Chondrocyte (in vitro differentiated cells): ENCODE measurements at places on chromosomes 12 and 14.

- no peak for DNase-seq
These were observed 42.1 kb downstream of the DRAM1 start for GRCh38 chr12:101919447-101919846.

- no peak for DNase-seq
These were observed 258.6 kb downstream of the MSRB3 start for GRCh38 chr12:65536876-65537681.

DNA sequence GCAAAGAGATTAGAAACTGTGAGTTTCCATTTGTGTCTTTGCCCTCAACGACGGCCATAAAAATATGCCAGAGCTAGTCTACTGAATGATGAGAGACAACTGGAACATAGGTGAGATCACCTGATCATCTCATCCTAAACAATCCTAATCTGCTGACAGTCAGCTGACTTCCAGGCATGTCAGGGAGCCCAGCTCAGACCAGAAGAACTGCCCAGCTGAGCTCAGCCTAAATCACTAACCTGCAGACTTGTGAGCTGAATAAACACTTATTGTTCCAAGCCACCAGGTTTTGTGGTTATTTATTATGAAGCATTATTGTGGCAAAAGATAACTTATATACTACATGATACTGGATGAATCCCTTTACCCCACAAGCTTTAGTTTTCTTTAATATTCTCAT lies 118.9 kb upstream of the PLEKHG7 start:
- no peak for DNase-seq

DNA sequence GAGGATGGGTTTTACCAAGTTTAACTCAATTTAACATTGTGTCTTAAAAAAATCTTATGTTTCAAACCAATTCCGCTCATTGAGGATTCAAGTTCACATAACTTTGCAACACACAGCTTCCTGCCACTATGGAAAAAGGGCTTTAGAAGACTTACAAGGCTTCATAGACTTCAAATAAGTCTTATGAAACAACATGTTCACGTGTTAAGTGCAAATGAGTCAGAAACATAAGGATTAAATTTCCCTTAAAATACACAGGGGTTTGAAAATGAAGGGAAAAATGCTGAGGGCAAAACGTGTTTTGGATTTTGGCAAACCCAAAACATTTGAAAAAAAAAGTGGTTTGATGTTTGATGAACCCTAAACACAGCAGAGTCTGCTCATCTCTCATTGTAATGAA lies 364.8 kb downstream of the BMP4 start:
- DNase-seq = no peak

GRCh38 chr14:95255487-95255886 lies 64.2 kb downstream of the CLMN start:
- DNase-seq = no peak

- DNase-seq = no peak
These were observed 200.3 kb upstream of the NPAS3 start for GRCh38 chr14:32738206-32738871.

DNA sequence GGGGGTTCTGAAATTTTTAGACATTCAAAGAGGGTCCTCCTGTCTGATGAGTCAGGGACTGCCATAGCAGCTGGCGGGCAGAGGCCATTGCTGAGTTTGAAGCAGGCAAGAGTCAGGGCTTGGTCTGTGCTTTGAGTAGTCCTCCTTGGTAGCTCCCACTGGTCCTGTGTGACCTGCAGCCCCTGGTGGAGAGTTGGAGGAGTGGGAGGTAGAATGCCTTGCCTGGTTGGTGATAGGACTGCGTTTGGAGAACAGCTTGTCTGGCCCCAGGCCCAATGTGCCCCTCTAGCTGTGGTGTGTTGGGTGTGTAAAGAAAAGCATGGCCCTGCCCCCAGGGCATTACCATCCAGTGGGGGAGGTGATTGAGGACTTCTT lies 116.7 kb downstream of the BEGAIN start:
- DNase-seq = no peak

- DNase-seq = no peak
These were observed 769 bp upstream of the ZNF740 start for GRCh38 chr12:53179687-53180219.

DNA sequence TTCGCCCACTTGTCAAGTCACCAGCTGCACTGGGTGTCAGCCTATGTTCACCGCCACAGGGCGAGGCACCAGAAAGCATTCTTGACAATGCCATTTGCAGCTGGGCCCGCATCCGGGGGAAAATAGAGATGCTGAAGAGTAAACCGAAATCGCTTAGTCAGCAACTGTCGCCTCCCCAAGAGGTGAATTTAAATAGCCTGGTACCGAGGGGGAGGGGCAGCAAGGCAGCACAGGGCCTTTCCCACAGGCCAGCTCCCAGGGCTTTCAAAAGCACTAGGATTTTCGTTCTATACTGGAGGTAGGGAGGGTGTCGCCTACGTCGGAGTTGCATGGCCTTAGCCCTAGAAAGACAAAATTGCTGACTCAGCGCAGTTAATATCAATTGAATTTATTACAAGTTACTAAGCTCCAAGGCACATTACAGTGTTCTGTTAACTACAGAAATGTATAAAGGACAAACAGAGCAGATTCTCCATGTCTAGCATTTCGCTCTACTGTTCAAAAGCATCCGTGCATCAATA lies 4.3 kb downstream of the IRF2BPL start:
- no peak for DNase-seq

- no peak for DNase-seq
These were observed 4.9 kb downstream of the TSPAN8 start for GRCh38 chr12:71152851-71153250.

- DNase-seq = no peak
These were observed 17.3 kb downstream of the SLC25A47 start for GRCh38 chr14:100340423-100340813.

- no peak for DNase-seq
These were observed 49.3 kb downstream of the ACTN1 start for GRCh38 chr14:68929623-68930307.

GRCh38 chr12:31521964-31522363 lies 69.0 kb downstream of the DENND5B start:
- DNase-seq = no peak

DNA sequence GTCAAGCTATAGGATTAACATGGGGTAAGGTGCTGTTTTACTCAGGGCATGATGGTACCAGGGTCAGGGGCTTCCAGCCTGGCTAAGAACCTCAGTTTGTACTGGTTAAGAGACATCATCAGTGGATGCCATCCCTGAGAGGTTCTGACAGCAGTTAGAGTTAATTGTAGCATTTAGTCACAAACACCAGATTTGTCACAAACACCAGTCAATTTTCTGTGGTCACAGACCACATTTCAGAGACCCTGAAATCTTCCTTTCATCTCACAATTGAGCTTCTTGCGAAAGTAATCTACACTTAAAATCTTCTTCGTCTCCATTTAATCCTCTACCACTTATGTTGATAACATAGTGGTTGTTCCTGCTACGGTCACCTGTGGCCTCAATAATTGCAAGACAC lies 143.0 kb upstream of the EGLN3 start:
- DNase-seq = no peak

- DNase-seq = no peak
These were observed 180.3 kb downstream of the IPO8 start for GRCh38 chr12:30515351-30515750.

DNA sequence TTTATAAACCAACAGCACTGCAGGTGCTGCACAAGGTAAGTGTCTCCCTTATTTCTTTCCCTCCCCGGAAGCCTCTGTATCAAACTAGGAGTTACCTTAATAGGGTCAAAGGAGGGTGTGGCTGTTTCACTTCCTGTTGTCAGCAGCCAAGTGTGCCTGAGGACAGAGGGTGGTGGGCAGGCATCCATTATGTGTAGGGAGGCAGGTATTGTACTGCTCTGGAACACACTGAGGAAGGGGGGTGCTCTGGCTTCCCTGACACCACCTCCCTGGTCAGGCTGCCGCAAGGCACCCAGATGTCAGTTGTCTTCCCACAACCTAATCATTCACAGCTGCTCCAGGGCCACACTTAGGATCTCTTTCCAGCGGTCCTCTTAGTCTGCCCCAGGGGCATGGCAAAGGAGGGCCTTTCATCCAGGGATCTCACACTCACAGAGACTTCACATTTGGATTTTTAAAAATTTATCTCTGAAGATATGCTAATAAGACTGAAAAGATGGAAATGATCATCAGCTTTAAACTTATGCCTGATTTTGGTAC lies 132.0 kb upstream of the ARHGAP5 start:
- DNase-seq = no peak

- no peak for DNase-seq
These were observed 741 bp upstream of the CRIP2 start for GRCh38 chr14:105473677-105474482.

DNA sequence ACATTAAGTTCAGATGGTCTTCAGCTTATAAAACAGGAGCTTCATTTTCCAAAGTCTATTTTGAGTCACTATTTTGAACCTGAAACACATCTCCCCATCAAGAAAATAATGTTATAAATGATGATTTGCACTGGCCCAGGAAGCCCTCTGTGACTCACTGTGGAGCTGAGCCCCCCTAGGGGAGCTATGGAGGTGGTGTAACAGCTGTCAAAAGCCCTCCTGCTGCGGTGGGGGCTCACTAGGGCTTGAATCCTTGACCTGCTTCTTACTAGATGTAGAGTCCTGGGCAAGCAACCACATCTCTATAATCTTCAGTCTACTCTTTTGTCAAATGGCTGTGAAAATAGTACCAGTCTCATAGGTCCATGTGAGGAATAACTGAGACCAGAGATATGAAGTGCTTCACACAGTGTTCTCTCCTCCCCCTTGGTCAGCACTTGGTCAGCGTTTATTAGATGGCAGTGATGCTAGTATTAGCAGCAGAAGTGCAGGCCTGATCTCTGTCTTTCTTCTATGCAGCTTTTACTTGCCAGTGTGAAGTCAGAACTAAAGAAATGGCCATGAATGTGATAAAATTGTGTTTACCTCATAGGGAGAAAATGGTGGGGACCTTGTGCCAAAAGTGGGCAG lies 83.4 kb downstream of the RTN1 start:
- no peak for DNase-seq

- no peak for DNase-seq
These were observed 120.7 kb downstream of the GPHN start for GRCh38 chr14:66628636-66629035.

GRCh38 chr12:25972783-25973182 lies 14.3 kb downstream of the RASSF8 start:
- no peak for DNase-seq

- no peak for DNase-seq
These were observed 404.1 kb downstream of the ADAMTS20 start for GRCh38 chr12:43147878-43148277.

DNA sequence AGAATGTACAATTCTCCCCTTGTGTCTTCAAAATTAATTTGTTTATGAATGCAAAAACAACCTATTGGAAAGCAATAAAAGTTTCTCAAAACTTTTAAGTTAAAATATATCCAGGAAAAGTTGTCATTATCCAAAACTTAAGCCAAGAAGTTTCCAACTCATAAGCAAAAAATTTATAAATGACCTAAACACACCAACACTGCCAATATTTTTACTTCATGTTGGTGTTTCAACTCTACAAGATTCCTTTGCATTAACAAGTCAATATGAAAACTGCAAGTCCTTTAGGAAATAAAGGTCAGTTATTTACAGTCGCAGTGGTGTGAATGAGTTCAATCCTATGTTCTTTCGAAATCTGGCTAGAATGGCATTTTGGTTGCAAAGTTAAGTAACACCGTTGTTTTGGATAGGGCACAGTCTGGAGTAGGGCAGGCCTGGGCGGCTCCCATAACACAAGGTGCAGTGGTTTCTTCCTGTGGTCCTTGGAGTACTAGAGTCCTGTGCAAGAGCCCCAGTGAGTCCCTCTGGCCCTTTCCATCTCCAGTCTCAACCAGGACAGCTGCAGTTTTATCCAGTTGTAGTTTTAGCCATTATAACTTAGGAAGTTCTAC lies 151.4 kb downstream of the MED13L start:
- DNase-seq = no peak

- DNase-seq = no peak
These were observed 182.3 kb upstream of the PWP1 start for GRCh38 chr12:107503129-107503855.

- DNase-seq = no peak
These were observed 34.1 kb downstream of the DIO3 start for GRCh38 chr14:101595349-101595748.

DNA sequence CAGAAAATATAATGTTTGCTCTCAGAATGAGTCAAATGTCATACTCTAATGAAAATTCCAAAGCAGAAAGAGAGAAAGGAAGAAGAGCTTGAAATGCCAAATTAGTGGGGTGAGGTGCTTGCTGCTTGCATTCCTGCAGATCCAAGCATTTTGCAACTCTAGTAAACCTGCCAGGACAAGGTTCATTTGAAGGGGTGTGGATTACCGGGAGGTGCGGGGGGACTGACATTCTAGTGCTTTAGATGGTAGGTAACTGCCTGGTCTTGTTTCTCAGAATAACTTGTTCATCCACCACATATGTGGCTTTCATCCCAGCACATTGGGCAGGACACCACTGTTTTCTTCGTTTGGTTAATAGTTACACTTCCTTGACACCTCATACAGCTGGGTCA lies 144.4 kb downstream of the AKAP6 start:
- no peak for DNase-seq

DNA sequence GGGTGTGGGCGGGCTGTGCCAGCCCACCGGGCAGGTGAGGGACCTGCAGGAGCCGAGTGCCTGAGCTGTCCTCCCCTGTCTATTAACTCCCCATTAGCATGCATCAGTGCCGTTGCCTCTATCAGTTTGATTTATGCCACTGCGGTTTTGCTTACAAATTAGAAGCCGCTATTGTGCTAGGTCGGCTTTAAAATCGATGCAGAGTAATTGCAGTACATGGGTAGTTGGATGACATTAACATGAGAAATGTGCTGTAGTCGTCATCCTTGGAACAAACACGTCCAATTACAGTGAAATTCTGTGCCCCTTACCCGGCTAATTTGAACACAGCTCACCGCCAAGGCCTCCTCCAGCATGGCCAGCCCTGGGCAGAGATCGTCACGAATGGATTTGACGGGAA lies 145.8 kb downstream of the TSPAN9 start:
- no peak for DNase-seq

GRCh38 chr14:46480817-46481216 lies 170.8 kb downstream of the RPL10L start:
- no peak for DNase-seq

GRCh38 chr12:88648625-88649024 lies 68.4 kb upstream of the KITLG start:
- no peak for DNase-seq

DNA sequence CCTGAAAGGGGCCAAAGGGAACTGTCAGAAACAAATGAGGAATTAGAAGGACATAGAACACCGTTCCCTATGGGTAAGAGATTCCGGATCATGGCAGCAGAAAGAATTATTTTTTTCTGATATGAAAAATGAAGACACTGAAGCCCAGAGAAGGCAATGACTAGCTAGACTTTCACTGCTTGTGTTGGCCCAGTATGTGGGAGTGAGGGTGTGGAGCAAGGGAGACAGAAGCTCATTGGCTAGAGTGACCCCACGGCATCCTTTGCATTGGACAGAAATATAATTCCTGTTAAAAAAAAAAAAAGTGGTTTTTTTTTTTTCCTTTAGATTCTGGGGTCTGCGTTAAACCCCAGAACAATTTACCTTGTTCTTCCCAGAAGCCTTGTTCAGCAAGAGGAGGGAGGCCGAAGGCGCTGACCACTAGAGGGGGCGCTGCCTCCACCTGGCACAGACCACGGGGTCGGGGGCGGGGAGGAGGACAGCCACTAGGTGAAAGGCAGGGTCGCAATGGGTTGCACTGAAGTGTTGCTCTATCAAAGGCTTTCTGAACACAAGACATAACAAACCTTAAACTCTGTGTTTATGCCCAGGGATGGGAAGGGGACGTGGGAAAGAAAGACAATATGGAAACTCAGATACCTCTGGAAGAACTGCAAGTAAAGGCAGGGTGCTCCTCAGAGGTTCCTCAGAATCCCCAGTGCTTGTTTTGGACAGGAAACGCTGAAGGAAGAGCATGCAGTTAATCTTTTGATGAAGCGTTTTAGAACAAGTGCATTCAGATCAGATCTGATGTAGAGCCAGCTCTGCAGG lies 156.8 kb downstream of the KCNA5 start:
- no peak for DNase-seq
